ENCODE measurements at places on chromosomes 2 and 18. TPM values are rescaled to one million over a fixed set of nuclear protein-coding genes. Genes with fewer than 3 reads are reported as not detected.

The EPB41L5 gene
- total RNA-seq, result 18.4 TPM

The SATB2 gene
- total RNA-seq, result 7.8 TPM

DNA sequence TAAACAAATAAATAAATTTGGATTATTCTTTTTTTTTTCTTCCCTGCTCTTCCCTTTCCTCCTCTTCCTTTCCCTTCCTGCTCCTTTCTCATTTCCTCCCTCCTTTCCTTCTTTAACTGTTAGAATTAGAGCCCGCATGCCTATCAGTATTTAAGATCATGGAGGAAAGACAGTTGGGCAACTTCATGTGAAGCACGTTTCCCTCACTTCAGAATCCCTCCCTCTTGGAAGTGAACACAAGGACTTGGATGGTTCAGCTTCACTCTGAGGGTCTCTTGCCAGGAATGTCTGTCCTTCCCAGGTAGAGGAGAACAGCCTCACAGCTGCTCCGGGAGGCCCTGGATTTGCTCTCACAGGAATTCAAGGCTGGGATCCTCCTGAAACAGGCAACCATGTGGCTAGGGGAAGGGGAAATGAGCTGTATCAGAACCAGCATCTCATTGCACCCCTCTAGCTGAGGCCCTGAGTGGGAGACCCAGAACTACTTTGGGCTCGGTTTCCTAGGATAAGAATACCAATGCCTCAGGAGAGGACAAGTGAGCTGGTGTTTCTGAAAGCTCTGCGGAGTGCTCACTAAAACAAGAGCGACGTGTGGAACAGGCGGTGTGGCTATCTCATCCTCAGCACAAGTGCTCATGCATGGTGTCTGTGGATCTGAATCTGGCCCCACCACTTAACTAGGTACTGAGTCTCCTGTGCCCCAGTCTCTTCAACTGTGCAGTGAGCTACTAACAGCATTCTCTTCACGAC is 230.5 kb downstream of the MYCN start:
- no peak for DNase-seq
- H3K36me3 ChIP-seq, result no peaks in the 10 kb centered on the region
- H3K4me3 ChIP-seq, result no peak overlapping the region
- H3K27me3 ChIP-seq, result peaks cover 81% of the 10 kb centered on the region
- no peaks in the 10 kb centered on the region for H3K4me1 ChIP-seq
- H3K27ac ChIP-seq, result no peak overlapping the region

DNA sequence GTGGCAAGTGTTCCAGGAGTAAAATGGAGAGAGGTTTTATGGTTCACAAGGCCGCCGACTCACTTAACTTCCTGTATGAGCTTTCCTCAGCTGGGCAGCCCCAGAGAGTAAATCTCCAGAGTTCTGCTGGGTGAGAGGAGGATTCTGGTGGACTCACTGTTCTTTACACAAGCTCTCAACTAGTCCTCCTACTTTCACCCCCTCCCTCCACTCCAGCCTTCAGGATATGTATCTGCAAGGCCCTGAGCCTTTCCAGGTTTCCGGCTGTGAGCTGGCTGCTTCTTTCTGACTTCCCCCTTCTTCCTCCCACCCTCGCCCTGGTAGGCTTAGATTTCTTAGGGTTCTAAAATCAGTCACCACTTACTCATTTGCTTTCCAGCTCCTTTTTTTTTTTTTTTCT is 34.0 kb downstream of the EML6 start:
- no peak overlapping the region for H3K27ac ChIP-seq
- no peak overlapping the region for H3K4me3 ChIP-seq
- no peaks in the 10 kb centered on the region for H3K27me3 ChIP-seq
- H3K4me1 ChIP-seq, result 0 out of 2 replicates have a peak, but pooled peaks cover 8% of the 10 kb centered on the region
- no peak for DNase-seq

The TTC39C gene
- 13.0 TPM for total RNA-seq

DNA sequence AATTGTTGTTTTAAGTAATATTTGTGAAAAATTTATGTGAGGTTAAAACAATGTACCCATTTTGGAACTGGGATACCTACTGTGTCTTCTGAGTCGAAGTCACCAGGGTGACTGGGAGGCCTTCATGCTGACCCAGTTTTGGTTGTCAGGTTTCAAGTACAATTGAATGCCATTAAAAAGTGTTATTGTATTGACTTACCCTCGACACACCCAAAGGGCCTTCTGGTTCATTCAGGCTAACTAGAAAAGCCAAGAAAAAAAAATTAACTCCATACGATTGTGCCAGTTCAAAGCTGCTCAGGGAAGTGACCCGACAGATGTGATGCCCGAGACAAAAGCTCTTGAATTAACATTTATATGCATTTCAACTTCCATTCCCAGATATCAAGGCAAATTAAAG is 190.0 kb downstream of the ST6GAL2 start:
- no peaks in the 10 kb centered on the region for H3K4me1 ChIP-seq
- H3K36me3 ChIP-seq, result no peaks in the 10 kb centered on the region
- no peak overlapping the region for H3K27ac ChIP-seq
- DNase-seq, result no peak
- H3K27me3 ChIP-seq, result 0 out of 2 replicates have a peak, but pooled peaks cover 14% of the 10 kb centered on the region

The CCDC68 gene
- 2.9 TPM for total RNA-seq

- H3K27ac ChIP-seq, result no peak overlapping the region
- no peaks in the 10 kb centered on the region for H3K4me1 ChIP-seq
- no peaks in the 10 kb centered on the region for H3K36me3 ChIP-seq
Measured at GRCh38 chr2:185780890-185781289, 42.3 kb downstream of the FSIP2 start.

All from PC-9 (cell line).